ENCODE measurements at places on chromosomes 4 and X.
A peak's percentile ranks its signal among the peaks of the same experiment; 100 is the strongest.

GRCh38 chrX:102745857-102746584 lies 25.5 kb downstream of the GPRASP3 start:
- peak; percentile 85 for DNase-seq

DNA sequence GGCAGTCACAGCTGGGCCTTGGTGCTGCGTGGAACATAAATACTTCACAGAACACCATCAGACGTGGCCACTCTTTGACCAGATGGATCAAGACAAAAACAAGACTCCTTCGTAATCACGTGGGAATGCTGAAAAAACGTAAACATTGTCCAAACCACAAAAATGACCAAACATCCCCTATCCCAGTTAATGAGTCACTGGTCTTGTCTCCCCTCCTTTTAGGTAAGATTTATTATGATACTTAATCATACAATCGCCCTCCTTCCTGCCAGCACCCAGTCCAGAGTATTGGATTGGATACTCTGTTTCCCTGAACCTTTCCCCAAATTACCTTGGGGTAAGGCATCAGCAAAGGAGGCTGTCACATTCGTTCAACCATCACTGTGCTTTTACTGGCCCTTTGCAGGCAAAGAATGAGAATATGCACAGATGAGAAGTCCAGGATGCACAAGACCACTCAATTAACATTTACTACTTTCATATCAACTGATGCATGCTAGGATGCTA lies 601 bp upstream of the TCEANC start:
- no peak for DNase-seq

DNA sequence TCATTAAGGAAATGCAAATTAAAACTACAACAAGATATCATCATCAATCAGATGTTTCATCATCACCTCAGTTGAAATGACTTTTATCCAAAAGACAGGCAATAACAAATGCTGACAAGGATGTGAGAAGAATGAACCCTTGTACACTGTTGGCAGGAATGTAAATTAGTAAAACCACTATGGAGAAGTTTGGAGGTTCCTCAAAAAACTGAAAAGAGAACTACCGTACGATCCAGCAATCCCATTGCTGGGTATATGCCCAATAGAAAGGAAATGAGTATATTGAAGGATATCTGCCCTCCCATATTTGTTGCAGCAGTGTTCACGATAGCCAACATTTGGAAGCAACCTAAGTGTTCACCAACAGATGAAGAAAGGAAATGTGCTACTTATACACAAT lies 50.6 kb upstream of the STARD8 start:
- DNase-seq = no peak

- DNase-seq = no peak
Measured at GRCh38 chr4:20944451-20944850, 244.2 kb downstream of the PACRGL start.

GRCh38 chrX:113136836-113137235 lies 296.2 kb upstream of the AMOT start:
- DNase-seq = no peak

GRCh38 chr4:140112576-140112975 lies 41.4 kb downstream of the MAML3 start:
- DNase-seq = no peak

- no peak for DNase-seq
Measured at GRCh38 chr4:169383724-169384123, 113.0 kb upstream of the SH3RF1 start.

DNA sequence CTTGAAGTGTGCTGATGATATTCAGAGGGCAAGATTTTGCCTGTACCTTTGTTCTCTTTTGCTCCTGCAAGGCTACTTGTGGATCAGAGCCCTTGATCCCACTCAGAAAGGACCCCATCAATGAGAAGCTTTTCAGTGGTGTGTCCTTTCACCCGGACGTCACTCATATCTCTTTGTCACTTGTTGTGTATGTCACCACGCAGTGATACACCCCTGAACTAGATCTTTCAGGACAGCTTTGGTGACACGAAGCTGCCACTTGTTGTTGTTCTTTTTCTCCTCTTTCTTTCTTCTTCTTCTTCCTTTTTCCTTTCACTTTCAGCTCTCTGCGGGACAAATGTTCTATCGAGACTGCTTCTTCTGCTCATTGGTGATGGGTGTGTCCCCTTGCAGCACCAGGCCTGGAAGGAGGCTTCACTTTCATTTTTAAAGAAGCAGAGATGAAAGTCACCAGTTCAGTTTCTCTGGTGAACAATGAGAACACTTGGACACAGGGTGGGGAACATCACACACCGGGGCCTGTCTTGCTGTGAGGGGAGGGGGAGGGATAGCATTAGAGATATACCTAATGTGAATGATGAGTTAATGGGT lies 83.6 kb downstream of the NBDY start:
- no peak for DNase-seq

DNA sequence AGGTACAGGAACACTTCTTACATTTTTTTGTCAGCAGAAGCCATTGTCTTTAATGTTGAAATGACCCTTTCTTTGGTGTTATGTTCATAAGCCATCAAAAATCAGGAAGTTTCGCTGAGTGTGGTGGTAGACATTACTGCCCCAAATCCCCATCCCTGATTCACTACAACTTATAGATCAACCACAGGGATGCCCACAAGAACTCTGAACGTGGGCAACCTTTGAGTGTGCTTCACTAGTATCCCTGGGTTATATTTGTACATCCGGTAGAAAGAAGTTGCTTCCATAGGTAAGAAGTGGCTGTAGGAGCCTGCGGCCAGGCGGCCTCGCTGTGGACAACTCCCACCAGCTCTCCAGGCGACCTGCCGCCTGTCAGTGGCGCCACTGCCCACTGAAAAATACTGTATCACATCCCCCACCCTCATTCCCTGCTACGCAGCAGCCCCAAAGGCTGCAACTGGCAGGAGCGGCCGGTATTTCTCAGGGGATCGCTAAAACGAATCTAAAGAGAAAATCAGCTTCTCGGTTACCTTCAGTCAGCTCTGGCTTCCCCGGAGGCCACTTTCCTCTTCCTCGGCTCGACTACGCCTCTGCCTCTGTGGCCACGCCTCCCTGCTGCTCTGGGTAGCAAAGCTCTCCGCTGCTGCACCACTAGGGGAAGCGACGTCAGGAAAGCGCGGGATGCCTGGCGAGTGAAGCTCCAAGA lies 13.9 kb upstream of the ETDC start:
- no peak for DNase-seq

DNA sequence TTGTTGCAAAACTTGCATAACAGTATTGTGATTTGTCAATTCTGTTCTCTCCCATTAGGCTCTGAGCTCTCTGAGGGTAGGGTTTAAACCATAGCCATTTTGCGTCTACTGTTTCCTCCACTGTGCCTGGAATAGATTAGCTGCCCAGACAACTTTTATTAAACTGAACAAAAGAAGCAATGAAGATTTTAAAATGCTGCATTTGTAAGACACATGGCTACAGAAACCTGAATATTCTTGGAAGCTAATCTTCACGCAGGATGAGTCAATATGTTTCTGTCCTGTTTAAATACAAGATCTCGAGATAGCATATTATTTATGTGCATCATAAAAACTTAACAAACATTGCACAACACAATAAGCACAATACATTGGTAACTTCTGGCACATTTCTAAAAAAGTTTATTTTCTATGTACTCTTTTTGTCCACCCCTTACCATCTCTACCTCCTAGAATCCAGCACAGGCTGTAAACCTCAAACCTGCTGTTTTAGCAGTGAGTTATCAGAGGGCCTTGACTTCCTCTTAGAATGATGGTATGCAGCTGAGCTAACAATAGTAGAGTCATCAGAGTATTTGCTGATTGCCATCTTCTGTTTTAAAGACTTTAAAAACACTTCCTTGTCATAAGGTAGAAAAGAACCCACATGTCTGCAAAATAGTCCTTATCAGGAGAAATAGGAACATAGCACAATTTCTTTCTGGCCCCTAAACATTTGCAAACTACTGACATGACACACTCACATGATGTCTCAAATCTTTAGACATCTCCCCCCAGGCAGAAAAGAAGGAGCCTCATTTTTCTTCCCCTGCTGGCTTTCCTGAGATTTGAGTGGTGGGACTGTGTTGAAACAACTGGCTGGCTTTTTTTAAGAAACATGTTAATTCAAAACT lies 10.6 kb upstream of the CCNG2 start:
- no peak for DNase-seq

DNA sequence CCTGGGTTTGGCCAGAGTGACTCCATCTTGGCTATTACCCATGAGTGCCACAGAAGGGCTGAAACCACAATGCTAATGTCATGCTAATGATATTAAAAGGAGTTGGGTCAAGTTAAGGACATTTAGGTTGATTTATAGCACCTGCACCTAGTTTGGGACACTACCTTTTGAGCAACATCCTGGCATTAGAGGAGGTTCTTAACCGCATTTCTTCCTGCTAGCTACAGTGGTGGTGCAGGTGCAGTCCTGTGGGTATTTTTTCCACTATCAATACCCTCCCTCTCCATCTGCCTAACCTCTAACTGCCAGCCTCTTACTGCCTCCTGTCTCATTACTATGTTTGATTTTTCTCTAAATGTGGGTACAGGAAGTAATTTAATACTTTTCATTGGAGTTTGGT lies 1276.1 kb downstream of the FSTL5 start:
- no peak for DNase-seq

- no peak for DNase-seq
Measured at GRCh38 chr4:86895692-86896488, 3.7 kb upstream of the C4orf36 start.

GRCh38 chr4:181595716-181596115 lies 647.5 kb upstream of the TENM3 start:
- no peak for DNase-seq

DNA sequence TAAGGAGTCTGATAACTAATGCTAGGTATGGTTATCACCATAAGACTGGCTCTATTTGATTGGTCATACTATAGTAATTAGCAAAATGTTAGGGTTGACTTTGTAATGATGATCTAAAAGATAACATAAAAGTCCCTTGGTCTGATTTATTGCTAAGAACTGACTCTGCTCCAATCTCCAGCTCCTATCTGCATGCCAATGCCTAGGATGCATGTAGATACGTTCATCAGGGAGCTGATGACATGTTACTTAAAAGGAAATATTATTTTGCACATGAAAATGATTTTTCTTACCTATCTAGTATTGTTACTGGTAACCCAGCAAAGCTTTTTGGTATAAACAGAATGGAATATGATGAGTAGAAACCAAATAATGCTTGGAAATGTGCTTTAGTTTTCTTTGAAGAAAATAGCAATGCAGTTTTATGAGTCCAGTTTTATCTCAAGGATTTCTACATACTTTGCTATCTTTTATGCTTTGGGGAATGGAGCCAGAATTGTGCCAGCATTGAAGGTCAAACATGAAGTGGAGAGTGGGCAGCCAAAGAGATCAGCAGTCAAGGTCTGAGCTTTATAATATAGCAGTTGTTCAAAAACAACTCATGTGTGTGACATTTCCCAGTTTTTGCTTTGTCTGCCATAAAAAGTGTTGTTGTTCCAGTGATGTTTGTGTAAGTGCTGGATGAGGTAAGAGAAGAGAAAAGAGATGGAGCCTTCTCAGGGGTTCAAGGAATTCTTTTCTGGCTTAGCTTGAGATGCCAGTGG lies 121.0 kb downstream of the ARHGAP24 start:
- no peak for DNase-seq

GRCh38 chr4:39285111-39285795 lies 80.9 kb downstream of the RFC1 start:
- DNase-seq = no peak

- DNase-seq = no peak
Measured at GRCh38 chrX:5898463-5898862, 330.2 kb downstream of the NLGN4X start.

- no peak for DNase-seq
Measured at GRCh38 chr4:113288696-113289095, 239.2 kb downstream of the ANK2 start.

GRCh38 chr4:40514497-40514951 lies 115.1 kb downstream of the RBM47 start:
- DNase-seq = no peak

DNA sequence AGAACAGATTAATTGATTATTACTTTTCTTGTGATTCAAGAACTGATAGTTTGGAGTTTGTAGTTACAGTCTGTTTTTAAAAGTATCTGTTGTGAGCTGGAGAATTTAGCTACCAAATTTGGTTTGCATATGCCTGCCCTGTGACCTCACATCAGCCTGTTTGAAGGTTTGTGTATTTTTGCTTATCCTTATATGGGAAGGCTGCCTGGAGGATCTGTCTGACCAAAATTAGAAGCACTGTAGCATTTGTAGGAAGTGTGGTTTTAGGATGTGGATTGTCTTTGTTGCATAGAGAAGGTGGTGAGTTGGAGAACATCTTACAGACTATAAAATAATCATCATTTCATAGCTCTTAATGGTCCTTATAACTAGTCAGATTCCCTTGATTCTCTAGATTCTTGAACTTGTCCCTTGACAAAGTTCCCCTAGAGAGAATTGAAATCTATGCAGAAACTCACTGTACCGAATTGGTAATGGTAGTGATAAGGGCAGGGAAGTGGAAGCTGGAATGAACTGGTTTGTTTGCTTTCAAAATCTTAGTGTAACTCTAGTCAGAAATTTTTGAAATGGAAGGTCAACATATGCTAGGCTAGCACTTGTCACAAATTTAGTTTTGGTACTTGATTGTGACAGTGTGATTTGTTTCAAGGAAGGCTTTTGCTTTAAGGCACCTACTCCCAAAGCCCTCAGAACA lies 57.3 kb downstream of the SH3BGRL start:
- DNase-seq = no peak

DNA sequence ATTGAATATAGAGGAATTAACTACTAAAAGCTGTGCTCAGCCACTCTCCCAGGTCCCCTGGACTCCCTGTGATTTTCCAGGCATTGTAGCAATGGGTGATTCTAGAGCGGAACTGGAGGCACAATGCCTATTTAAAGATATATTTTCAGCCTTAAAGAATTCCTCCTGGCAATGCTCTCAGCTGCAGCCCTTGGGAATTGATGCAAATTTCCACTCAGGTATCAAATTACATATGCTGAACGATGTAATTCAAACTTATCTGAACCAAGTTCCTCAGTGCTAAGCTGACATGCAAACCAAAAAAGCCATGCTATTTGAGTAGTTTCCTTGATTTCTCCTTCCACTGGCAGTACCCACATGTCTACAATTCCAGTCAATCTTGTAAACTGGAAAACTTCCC lies 86.3 kb upstream of the GABRA3 start:
- no peak for DNase-seq

DNA sequence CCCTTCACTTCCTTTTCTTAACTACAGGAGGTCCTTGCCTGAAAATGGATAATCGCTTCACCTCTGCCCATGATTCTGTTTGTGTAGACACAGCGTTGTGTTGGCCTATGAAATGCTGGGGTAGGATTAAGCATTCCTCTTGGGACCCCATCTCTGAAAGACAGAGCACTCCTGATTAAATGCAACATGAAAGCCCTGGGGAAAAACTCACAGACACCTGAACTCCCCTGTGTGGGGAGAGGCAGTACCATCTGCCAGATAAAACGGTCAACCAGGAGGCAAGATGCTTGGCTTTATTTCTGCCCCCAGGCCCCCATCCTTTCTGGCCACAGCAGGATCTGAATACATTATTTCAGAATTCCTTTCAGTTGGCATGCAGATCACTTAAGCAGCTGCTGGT lies 1.9 kb downstream of the LGI2 start:
- no peak for DNase-seq

GRCh38 chr4:148574502-148574901 lies 132.3 kb upstream of the NR3C2 start:
- DNase-seq = no peak

GRCh38 chr4:56655627-56656345 lies 25.3 kb downstream of the HOPX start:
- no peak for DNase-seq

- no peak for DNase-seq
Measured at GRCh38 chr4:54575919-54576318, 81.8 kb upstream of the KIT start.
